ENCODE measurements at places on chromosomes 11 and 22.

DNA sequence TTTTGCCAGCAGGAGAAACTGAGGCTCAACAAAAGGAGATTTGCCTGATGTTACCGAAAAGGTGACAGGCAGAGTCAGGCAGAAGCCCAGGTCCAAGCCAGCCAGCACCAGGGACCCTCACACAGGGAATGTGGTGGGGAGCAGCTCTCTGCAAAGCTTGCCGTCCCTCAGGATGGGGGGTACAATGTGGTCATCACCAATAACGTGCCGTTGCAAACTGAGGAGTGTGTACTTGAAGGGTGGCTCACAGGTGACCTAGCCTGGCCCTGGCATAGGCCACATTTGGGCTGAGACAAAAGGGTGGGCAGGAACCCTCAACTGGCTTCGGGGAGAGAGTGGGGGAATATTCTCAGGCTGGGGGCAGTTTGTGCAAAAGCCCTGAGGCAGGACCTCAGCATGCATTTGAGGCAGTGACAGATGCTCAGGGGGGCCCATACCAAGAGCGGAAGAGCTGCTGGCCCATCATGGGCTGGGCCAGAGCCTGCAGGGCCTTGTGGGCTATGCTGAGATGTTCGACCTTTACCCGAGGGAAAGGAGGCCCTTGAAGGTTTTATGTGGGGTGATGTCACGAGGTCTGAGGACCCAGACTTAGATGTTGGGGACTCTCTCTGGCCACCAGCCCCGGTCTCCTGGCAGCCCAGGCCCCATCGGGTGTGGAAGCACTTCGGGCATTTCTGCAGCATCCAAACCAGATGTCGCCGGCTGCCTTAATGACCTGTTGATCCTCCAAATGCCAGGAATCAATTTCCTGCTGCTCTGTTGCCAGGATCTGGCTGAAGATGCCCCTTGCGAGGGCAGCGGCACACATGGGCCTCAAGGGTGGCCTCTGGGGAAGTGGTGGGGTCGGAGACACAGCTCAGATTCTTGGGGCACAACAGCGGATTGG, 57.4 kb upstream of the SHISAL1 start:
- no peak for DNase-seq

- DNase-seq, result no peak
These were observed 68.5 kb downstream of the DHCR7 start for GRCh38 chr11:71379701-71380100.

DNA sequence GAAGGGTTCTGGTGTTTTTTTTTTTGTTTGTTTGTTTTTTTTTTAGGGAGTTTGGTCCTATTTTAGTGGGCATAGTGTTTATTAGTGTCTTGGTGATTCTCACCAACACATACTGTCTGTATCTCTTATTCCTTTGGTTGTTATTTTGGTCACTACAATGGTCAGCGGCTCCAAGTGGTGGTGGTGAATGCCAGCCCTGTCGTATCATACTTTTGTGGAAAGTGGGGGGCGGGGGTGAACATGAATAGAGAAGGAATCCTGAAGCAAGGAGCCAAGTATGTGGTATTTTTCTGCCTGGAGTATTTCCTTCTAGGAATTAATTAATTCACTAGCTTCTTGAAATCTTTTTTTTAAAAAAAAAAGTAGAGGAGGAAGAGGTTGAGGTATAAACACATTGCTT, 79.6 kb downstream of the GRK3 start:
- DNase-seq, result no peak

DNA sequence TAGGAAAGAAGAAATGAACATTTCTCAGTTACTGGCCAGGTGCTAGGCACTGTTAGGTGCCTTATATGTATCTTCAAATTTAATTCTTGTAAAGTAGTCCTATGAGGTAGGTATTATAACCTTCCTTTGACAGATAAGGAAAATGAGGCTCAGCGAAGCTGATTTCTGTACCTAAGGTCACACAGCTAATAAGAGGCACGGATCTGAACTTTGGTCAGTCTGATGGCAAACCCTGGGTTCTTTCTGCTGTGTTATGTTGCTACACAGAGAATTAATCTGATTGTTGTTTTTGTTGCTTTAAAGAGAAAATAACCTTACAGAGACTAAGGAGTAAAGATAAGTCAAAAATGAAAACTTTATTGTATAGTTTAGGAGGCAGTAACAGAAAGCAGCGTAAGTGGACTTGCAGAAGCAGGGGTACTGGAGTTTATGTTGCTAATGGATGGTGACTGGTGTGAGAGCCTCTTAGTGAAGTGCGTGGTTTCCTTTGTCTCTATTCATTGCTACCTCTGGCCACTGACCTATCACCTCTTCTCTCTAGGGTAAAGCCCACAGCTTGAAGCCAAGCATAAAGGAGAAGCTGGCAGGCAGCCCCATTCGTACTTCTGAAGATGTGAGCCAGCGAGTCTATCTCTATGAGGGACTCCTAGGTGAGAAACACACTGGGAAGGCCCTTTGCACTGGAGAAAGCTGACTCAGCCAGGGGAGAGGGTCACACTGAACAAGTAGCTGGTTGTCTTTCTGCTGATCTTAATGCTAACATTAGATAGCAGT, 38.3 kb downstream of the MADD start:
- no peak for DNase-seq

DNA sequence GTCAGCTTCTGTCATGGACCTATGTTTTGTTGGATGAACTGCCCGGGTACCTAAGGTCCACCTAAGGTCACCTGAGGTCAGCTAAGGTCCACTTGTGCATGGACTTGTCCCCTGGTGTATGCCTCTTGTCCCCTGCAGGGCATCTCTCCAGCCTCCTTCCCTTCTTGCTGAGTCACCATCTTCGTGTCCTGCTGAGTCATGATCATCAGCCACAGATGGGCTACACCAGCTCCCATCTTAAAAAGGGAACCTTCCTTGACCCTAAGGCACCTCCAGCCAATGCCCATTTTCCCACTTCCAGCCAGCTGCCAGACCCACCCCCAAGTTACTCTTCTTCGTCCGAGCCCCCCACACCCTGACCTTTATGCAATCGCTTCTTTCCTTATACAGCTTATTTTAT, 544.9 kb downstream of the TBC1D22A start:
- DNase-seq, result no peak

DNA sequence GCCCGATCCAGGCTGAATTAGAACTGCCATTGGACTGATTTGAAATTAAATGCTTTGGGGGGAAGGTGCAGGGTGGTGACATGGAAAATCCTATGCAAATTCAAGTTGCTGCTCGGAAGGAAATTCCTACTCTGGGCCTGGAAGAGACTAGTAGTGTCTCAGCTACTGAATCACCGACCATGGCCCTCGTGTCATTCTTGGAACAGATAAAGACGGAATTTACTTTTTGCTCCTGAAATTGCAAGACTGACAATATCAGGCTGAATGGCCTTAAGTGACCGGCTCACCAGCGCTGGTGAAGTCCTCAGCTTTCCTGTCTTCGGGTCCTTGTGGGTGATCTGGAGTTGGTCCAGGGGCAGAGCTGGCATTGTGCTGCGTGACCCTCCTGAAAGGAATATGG, 6.1 kb downstream of the ASCC2 start:
- no peak for DNase-seq

GRCh38 chr11:26688701-26689100, 33.2 kb downstream of the SLC5A12 start:
- DNase-seq, result no peak

DNA sequence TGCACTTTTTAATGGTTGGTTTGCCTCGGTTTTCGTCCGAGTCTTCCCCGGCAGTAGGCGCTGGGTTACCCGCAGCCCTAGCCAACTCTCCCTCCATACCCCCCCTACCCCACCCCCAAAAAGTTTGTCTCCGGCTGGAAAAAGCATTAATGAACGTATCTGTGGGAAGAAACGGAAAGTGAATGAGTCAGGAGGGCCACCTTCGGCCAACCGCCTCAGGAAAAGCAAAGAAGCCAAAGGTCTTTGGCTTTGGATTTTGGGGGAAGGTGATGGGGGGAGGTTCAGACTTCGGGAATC, 508 bp upstream of the FLI1 start:
- no peak for DNase-seq

- no peak for DNase-seq
These were observed 41.0 kb downstream of the PAMR1 start for GRCh38 chr11:35484435-35484834.

- DNase-seq, result no peak
These were observed 581.9 kb downstream of the SOX6 start for GRCh38 chr11:15774388-15774939.

- peak; percentile 78 for DNase-seq
These were observed 11.5 kb upstream of the FADD start for GRCh38 chr11:70191495-70192140.

DNA sequence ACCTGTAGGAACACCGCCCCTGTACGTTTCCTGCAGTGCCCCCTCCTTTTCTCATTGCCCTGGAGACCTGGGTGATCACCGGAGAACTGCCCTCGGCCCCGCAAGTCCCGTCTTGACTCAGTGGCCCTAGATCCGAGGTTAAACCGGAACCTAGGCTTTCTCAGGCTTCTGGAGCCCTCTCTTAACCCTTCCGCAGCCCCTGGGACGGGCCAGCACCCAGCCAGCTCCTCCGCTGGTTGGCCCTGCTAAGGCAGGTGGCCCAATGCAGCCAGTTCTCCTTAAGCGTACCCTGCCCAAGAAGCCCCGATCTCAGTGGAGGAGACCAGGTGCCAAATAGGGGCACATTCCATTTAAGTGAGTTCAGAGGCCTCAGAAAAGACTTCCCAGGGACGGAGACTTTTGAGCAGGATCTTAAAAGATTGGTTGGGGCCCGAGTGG, 776 bp downstream of the NLRX1 start:
- peak; percentile 70 for DNase-seq

DNA sequence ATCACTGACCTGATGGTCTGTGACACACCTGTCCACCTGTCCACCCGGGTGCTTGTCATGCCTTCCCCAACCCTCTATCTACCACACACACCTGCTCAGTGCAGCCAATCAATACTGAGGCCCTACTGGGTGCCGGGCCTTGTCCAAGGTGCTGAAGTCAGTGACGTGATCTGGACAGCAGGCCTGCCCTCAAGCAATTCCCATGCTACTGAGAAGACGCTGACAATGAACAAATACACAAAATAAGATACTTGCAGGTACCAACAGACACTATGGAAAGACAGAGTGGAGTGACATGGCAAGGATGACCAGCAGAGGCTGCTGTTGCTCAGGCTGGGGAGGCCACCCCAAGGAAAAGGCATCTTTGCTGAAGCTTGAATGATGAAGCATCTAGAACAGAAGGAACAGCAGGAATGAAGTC, 21.2 kb downstream of the PLAAT3 start:
- no peak for DNase-seq

- no peak for DNase-seq
These were observed 14.6 kb downstream of the PHLDA2 start for GRCh38 chr11:2914455-2915195.

DNA sequence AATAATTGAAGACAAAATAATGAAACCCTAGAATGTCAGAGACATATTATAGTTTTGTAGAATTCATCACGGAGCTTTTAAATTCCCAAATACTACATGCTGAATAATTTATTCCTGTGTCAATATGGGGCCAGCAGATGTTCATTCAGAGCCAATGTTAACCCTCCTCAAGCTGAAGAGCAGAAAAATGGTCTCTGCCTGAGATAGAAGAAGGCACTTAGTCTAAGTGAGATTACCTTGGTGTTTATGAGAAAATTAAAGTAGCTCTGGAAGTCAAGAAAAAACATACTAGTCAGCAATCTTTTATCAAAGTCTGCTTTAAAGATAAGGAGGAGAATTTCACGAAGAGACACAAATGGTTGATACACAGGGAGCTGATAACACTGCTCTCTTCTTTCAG, 328.2 kb downstream of the TTC28 start:
- DNase-seq, result no peak

GRCh38 chr11:44067266-44067665, 1.2 kb downstream of the ACCS start:
- no peak for DNase-seq

DNA sequence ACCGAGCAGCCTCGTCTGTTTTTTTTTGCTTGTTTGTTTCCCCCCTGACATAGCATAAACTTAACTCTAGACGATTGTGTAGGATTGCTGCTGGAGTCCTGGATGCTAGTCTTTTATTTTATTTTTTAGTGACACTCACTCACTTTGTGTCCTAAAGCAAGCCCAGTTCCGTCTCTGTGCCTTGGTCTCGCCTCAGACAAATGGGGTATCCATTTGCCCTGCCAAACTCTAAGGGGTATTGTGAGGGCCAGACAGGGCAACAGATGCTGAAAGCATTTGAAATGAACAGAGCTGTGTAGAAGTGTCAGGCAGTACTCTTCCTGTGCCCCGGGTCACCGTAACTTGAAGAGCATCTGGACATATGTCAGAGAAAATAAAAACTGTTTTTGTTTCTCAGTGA, 34.8 kb upstream of the DKK3 start:
- no peak for DNase-seq

GRCh38 chr11:10304495-10305261, at the start of gene ADM:
Gene ADM (plus strand): TSS chr11:10305073. CDS start chr11:10305701, 628 bp downstream.
- peak; percentile 71 for DNase-seq

GRCh38 chr11:118243993-118244762, 8.0 kb downstream of the MPZL3 start:
- DNase-seq, result no peak

DNA sequence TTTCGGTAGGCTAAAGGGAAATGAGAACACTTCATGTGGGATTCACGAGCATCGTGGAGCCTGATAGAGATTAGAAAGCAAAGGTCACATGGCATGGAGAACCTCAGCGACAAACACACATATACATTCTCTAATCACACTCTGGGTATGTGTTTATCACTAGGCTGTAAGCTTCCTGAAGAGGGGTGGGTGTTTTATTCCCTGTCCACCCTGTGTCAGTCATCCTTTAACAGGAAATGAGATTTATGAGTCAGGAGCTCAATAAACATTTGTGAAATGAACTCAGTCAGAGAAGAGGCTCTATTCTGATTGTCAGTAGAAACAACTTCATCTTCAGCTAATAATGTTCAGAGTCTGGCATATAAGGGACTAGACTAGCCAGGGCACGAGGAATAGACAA, 71.7 kb upstream of the EIF3M start:
- no peak for DNase-seq

DNA sequence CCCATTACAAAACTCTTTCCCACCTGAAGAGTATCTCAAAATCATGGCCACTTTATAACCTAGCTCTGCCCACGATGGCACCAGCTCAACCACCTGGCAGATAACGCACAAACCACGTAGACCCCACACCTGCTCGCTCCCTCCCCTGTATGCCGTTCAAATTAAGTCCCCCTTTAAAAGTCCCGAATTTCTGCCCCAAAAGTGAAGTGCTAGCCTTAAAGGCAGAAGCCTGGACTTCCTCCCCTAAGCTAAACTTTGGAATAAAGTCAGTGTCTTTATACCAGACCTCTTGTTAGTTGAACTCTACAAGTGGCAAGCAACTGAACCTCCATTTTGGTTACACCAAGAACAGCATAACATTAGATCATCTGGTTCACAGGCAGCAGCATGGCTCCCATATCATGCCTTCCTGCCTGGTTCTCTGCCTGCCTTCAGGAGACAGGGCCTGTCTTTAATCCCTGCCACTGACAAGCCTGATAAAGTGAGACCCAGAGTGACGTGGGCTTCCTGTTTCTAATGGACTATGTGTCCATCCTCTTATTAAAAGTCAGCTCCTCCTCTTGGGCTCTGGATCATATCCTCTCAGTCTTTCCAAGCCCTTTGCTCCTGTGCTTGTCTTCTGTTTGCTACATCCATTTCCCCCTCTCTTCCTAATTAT, 32.6 kb upstream of the NNMT start:
- DNase-seq, result no peak

Data from GM10248 (cell line).